HepG2 (cell line): ENCODE measurements at places on chromosomes 4 and X. TPM values are rescaled to one million over a fixed set of nuclear protein-coding genes. Genes with fewer than 3 reads are reported as not detected.

DNA sequence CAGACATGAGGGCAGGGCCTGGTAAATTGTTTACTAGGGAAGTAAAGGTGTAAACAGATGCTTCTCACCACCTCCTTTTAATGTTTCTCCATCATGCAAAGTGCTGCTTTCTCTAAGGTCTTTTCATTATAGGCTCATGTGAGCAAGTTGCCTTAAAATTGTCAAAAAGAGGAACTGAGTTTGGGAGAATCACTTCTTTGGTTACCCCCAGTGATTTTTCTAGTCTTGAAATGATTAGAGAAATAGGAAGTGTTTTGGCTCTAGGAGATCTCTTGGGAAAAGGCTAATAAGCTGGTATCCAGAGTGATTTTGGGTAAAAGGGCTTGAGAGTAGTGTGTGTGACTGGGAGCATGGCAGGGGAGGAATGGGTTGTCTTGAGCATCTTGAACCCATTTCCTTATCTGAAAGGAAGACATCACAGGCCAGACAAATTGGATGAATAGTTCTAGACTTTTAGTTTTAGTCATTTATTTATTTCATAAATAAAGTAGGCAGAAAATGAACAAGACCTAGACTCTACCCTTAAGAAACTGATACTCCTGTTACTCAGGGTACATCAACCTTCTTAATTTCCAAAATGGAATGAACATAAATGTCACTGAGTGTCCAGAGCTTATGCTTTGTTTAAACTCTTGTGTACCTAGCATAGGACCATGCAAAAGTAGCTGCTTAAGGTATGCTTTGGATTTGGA is 14.2 kb downstream of the GRPR start:
- no peak for DNase-seq

DNA sequence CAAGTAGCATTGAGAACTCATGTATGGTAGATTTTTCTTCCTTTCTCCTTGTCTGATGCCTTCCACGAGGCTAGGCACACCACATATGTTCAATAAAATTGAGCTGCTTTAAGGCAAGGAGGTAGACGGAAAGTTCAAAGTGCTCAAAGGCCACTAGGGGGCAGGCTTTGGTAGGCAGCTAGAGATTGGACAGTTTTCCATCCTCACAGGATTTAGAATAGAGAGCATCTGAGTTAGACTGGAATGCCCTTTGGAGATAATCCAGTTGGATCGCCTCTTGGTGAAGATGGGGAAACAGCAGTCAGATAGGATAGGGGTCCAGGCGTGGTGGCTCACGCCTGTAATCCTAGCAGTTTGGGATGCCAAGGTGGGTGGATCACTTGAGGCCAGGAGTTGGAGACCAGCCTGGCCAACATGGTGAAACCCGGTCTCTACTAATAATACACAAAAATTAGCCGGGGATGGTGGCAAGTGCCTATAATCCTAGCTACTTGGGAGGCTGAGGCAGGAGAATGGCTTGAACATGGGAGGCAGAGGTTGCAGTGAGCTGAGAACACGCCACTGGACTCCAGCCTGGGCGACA is 30.4 kb downstream of the ELF4 start:
- peak; percentile 50 for DNase-seq

DNA sequence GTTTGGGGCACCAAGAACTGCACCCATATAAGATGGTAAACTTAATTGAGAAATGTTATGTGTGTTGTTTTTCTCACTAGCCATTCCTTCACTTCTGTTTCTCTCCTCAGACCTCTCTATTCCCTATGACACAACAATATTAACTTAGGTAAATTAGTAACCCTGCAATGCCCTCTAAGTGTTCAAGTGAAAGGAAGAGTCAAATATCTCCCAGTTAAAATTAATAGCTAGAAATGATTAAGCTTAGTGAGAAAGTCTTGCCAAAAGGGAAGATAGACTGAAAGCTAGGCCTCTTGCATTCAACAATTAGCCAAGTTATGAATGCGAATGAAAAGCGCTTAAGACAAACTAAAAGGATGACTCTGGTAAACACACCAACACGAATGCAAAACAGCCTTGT is 132.9 kb upstream of the KLF8 start:
- no peak for DNase-seq

GRCh38 chr4:2426069-2426397 is 7.3 kb downstream of the CFAP99 start:
- no peak for DNase-seq

GRCh38 chr4:2136726-2137125 is 77.6 kb downstream of the NAT8L start:
- no peak for DNase-seq

DNA sequence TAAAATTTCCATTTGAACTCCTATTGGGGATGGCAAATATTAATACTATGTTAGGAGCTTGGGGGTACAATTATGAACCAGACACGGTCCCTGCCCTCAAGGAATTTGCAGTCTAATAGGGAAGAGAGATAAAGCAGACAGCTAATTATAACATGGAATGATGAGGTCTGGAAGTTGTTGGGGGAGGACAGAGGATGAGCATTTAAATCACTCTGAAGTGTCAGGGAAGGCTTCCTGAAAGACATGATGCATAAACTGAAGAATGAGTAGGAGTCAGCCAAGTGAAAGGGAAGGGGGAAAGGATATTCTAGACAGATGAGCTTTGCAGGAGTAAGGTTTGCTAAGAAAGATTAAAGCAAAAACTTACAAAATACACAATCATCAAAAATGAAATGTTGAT is 15.9 kb downstream of the PLAC1 start:
- no peak for DNase-seq

DNA sequence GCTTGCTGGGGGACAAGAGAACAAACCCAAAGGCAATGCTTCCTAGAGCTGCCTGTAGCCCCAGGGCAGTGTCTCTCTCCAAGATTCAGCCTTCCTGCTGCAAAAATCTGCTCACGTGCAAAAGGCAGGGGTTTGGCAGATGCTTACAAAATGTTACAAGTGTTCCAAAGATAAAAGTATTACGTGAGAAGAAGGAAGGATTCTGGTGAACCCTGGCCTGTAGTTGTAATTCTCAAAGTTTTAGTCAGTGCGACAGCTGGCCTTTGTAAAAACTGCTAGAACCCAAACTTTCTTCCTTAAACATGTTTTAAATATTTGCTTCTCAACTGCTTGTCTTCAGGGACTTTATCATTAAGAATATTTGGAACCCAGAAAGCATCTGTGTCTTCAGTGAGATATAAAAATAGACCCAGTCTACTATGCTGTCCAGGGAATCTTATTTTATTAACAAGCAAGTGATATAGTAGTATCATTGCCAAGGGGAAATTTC is 232.3 kb downstream of the FRMPD4 start:
- no peak for DNase-seq

- peak; percentile 91 for DNase-seq
Measured at GRCh38 chr4:25919676-25920075, 5.7 kb downstream of the SMIM20 start.

GRCh38 chr4:139523076-139523475 is 32.9 kb downstream of the SETD7 start:
- DNase-seq: no peak

GRCh38 chr4:183165376-183165775 is 66.3 kb downstream of the WWC2 start:
- no peak for DNase-seq

GRCh38 chr4:2689114-2689513 is 67.0 kb downstream of the TNIP2 start:
- no peak for DNase-seq

DNA sequence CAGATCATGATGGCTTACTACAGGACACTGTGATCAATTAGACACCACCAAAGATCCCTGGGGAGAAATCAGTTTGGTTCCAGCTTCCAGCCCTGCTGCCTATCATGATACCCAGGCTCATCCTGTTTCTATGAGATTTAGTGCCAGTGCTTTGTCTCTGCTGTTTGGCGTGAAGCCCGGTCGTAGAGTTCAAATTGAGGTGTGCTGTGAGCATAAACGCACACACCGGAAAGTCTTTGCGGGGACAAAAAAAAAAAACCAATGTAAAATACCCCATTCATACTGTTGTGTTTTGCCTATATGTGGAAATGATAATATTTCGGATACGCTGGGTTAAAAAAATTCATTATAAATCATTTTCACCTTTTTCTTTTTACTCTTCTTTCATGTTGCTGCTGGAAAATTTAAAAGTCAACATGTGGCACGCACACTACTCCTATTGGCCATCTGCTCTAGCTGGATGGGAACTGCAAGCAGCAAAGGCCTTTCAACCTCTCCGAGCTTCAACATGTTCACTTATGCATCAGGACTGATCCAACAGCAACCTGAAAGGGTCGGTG is 607 bp upstream of the DKC1 start:
- no peak for DNase-seq

GRCh38 chrX:82127228-82128123 is 925.6 kb downstream of the SH3BGRL start:
- no peak for DNase-seq

DNA sequence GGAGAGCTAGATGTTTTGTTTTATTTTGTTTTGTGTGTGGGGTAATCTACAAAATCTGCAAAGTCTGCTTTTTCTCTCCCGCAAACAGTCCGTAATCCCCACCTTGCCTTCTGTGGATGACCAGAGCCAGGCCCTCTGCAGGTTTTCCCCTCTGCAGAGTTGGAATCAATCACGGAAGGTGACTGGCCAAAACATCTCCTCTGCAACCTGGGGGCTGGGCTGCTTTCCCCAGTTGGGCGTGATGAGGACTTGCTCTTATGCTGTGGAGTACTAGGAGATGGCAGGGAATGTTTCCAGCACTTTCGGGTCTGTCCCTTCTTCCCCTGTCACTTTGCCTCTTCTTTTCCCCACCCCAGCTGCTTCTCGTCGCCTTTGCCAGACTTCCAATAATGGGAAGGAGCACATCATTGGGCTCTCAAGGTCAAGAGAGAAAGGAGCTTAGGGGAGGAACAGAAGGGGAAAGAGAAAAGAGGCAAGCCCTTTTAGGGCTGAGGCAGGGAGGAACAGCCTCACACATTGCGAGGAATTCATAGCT is 1.1 kb downstream of the TMEM35A start:
- DNase-seq: no peak

DNA sequence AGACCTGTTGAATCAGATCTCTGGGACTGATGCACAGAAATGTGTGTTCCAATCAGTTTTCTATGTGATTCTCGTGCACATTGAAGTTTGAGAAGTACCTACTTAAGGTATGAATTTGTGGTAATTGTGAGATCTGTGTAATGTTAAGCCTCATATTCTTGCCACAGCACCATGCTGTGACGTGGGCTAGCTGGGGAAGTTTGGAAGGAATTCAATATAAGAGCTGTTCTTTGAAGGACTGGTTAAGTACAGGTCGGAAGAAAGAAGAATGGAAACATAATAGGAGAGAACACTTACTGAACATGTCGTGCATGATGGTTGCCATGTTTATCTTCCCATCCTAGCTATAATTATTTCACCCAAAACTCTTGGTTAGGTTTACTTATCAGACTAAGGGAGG is 79.7 kb upstream of the CXXC4 start:
- no peak for DNase-seq

GRCh38 chr4:140151699-140152012 is 2.3 kb downstream of the MAML3 start:
- peak; percentile 23 for DNase-seq

GRCh38 chr4:37165844-37166243 is 78.7 kb upstream of the NWD2 start:
- DNase-seq: no peak

- DNase-seq: no peak
Measured at GRCh38 chr4:145285928-145286327, 105.5 kb upstream of the OTUD4 start.

DNA sequence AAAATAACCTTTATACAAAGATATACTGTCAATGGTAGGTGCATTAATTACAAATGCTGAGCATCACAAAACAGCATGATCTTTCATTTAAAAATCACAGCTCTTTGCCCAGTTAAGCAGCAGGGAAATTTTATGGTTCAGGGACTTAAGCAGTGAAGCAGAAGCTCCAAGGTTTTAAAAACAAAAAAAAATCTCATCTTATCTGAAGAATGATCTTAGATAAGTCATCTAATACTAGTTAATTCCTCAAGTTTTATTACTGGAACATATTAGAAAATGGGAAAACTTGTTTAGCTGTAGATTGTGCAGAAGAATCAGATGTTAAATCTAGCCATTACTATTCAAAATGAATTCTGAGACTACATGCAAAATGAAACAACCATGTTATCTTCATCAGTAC is 289.9 kb downstream of the GASK1B start:
- DNase-seq: no peak

DNA sequence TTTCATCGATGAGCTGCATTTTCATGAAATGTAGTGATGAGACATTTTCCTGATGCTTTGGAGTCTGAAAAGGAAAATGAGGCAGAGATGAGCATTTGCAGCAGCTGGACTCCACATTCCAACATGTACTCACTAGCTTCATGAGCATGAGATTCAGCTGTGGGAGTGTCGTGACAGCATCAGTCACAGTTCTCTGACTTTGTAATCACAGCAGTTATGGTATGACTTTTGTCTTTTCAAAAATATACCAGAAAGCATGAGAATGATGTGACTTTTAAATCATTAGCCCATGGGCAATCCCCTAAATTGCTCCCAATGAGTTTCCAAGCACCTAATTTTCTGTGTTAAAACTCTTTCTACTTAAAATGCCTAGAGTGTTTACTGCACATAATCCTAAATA is 18.3 kb upstream of the MSL3 start:
- DNase-seq: no peak

- no peak for DNase-seq
Measured at GRCh38 chr4:26248647-26249046, 72.2 kb upstream of the RBPJ start.

DNA sequence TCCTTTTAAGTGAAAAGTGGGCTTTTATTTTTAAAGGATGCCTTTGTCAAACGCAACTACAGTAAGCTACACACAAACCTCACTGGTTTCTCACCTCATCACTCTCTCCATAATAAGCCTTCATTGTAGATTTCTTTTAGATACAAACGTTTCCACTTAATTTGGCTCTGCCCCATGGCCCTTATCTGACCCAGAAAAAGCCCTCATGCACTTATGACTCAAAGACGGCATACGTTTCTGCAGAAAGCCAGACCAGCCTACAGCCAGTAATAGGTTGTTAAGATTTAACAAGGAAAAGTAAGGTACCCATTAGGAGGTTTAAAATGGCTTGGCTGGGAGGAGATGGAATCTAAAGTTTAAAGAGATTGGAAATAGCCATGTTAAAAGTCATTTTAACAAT is 914.6 kb upstream of the INTU start:
- no peak for DNase-seq

GRCh38 chr4:113300471-113300928 is 251.0 kb downstream of the ANK2 start:
- peak; percentile 4 for DNase-seq

GRCh38 chr4:55071951-55072350 is 53.4 kb downstream of the KDR start:
- no peak for DNase-seq

- no peak for DNase-seq
Measured at GRCh38 chr4:147833254-147833653, 101.4 kb downstream of the ARHGAP10 start.

Gene SASH3
- not detected in 2 replicates for total RNA-seq

Gene AFAP1
- 2.5 and 3.1 TPM in 2 replicates for total RNA-seq

Gene MND1
- total RNA-seq: 30.7 and 40.7 TPM in 2 replicates

Gene ADAM29
- total RNA-seq: not detected in 2 replicates

Gene NHS
- 0.02 TPM in 1 of 2 replicates, not detected in the other for total RNA-seq

Gene ZNF732
- total RNA-seq: not detected in 2 replicates

Gene STPG2
- total RNA-seq: 0.07 TPM in 1 of 2 replicates, not detected in the other

Gene ADGRG4
- not detected in 2 replicates for total RNA-seq

Gene PAK3
- not detected in 2 replicates for total RNA-seq

Gene MRFAP1L1
- 76.6 and 124 TPM in 2 replicates for total RNA-seq

Gene ZCCHC18
- 0.18 TPM in 1 of 2 replicates, not detected in the other for total RNA-seq

Gene CCDC110
- not detected in 2 replicates for total RNA-seq

Gene TMPRSS11B
- total RNA-seq: not detected in 2 replicates

Gene ZFYVE28
- 0.22 and 0.24 TPM in 2 replicates for total RNA-seq

Gene FBXW7
- total RNA-seq: 21.7 and 40.9 TPM in 2 replicates

Gene SLC9B1
- total RNA-seq: 0.20 TPM in 1 of 2 replicates, not detected in the other

Gene STOX2
- 0.04 and 0.15 TPM in 2 replicates for total RNA-seq

Gene FAM9B
- total RNA-seq: not detected in 2 replicates
